ENCODE measurements at places on chromosomes 4 and X.
A peak's percentile ranks its signal among the peaks of the same experiment; 100 is the strongest.

DNA sequence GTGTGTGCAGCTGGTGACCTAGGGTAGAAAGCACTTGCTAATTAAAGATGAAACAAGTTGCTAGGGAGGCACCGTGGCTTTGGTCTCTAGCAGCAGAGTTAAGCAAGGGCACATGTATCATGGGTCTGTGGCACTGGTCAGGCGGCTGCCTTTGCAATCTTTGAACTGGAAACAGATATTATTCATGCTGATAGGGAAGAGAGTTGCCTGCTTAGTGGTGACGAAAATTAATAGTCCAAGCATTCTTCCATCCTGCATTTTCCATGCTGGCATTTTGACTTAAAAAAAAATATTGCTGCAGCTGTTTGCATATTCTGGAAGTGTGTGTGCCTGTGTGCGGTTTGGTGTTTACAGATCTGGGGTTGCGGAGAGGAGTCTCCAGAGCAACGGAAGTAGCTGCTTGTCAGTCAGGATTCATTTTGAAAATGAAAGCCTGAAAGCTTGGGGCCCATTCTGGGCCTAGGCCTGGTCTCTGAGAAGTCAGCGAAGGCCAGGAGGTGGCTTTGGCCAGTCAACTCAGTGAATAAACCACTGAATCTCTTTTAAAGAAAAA lies 2.3 kb upstream of the SOWAHD start:
- no peak for DNase-seq

DNA sequence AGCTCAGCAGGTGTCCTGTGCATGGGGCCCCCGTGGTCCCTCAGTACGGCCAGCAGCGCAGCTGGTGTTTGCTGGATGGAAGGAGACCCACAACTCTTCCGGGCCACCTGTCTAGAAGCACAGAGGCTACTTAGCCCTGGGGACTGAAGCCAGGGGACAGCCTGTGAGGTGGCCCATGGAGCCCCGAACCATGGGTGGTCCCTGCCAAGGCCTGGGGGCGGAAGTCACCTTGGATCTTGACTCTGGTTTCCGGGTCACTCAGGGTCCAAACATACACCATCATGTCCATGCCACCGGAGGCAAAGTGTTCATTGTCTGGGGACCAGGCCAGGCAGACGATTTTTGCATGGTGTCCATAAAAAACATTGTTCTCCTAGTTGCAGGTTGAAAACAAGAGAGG lies 39.5 kb downstream of the WDR1 start:
- DNase-seq = no peak

DNA sequence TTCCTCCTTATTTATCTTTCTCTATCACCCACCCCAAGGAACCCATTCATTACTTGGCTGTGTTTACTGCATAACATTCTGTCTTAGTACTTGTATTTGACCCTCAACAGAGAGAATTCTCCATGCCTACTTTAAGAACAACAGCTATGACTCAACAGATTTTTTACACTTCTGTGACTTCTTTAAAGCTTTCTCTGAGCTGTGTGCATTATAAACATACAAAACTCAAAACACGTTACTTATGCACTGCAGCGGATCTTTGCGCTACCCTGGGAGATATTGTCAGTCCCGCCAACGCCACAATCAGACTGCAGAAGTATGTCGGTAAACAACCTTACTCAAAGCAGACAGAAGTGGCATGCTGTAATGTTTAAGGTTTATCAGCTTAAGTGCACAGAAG lies 35.1 kb downstream of the PRKX start:
- DNase-seq = no peak

- DNase-seq = no peak
These were observed 12.8 kb downstream of the MECP2 start for GRCh38 chrX:154084449-154085300.

DNA sequence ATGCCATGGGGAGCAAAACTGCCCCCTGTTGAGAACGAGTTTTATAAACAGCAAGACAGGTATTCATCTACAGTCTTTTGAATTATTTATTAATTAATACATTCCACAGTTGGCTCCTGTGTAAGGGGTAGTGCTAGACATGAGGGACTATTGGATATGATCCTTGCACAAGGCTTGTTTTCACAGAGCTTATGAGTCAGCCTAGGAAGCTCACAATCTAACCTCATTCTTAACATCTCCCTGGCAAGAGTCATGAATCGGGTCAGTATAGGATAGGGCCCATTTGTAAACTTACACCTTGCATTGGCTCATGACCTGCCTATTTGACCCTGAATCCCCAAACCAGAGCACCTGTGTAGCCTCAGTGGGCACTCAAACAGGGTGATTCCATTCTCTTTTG lies 209.1 kb upstream of the HCCS start:
- DNase-seq = no peak

- no peak for DNase-seq
These were observed 349.7 kb downstream of the NR3C2 start for GRCh38 chr4:148092316-148093014.

DNA sequence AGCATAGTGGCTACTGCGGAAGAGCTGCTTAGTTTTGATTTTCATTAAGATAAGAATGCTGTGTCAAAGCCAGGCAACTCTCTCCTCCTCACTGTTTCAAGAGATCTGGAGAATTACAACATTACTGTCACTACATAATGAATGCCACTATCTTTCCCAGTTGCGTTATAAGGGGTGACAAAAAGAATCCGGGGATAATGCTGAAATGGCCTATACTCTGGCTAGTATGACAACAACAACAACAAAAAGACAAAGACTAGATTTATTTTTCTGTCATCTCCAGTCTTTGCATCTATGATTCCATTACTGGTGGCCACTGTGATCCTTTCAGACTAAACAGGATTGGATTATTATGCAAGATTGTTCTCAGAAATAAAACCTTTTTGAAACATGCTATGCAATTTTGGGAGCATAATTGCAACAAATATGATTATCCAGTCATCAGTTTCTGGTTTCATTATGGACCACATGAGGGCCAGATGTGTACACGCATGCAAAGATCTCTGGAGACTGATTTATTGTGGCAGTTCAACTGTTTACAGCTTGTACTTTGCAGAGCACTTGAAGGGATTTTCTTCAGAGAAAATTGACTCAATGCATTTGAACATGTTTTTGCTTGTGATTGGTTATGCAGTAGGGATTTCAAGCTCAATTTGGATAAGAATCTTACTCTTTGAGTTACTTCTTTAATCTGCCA lies 31.1 kb upstream of the SPANXB1 start:
- no peak for DNase-seq

- DNase-seq = no peak
These were observed 251.1 kb downstream of the GLUD2 start for GRCh38 chrX:121298499-121298898.

DNA sequence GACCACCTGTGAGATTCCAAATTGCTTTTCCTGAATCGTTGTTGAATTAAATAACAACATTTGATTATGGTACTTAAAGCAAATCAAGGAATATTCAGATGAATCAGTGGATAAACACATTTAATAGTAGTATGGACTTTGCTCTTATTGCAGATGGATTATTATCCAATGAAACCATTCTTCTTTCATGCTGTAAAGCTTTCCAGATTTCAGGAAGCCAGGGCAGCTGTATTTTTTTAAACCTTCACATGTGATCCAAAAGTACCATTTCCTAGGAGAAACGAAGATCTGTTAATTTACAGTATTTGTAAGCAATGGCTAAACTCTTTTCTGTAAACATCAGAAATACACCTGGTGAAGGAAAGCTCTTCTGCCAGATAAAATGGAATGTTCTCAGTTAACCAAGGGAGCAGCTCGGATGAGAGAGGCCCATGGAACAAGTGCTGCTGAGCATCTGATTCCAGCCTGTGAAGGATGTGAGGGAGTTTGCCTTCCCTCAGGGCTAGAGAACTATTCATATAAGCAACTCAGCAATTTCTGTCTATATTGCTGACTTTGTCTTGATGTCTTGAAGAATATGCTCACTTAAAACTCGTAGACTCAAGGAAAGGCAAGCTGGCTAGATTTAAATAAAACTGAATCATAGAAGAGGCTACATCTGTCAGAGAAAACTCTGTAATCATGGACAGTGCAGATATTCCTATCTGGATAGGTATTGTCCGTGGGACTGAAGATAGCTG lies 94.4 kb upstream of the LIMCH1 start:
- DNase-seq = no peak

DNA sequence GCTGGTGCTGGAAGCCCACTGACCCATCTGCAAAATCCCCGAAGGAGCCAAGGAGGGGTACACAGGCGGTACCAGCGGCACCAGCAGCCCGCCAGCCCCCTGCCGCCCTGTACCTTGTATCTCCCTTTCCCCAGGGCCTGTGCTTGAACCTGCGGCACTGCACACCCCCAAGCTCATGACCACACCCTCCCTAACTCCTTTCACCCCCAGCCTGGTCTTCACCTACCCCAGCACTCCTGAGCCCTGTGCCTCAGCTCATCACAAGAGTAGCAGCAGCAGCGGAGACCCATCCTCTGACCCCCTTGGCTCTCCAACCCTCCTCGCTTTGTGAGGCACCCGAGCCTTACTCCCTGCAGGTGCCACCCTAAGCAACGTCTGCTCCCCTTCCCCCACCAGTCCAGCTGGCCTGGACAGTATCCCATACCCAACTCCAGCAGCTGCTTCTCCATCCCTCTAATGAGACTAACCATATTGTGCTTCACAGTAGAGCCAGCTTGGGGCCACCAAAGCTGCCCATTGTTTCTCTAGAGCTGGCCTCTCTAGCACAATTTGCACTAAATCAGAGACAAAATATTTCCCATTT lies 94.9 kb downstream of the LARP1B start:
- DNase-seq = peak; percentile 38

GRCh38 chrX:124862301-124862700 lies 457.4 kb upstream of the TEX13C start:
- no peak for DNase-seq

- DNase-seq = peak; percentile 5
These were observed 150.6 kb downstream of the ADAMTS3 start for GRCh38 chr4:72418458-72418857.

- no peak for DNase-seq
These were observed 87.0 kb downstream of the FAT4 start for GRCh38 chr4:125401784-125402183.

GRCh38 chr4:24794480-24794879 lies 893 bp upstream of the SOD3 start:
- no peak for DNase-seq

GRCh38 chrX:26649534-26649933 lies 433.6 kb downstream of the MAGEB5 start:
- peak; percentile 1 for DNase-seq

DNA sequence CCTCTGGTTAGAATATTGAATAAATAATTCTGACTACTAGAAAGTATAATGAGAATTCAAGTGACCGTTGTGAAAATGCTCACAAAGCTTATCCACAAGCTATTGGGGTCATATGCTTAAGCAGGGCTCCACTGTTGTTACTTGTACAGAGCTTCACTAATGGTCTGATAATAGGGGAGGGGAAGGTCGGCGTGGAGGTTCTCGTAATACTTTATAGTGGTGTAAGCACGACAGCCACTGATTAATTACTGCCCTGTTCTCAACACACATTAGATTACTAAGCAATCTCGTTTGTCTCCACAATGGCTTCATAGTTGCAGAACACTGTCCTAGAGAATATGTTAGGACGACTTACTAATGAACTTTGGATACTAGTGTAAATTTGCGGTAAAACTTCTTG lies 11.6 kb downstream of the UNC5C start:
- peak; percentile 62 for DNase-seq

- DNase-seq = no peak
These were observed 182.1 kb downstream of the SH3KBP1 start for GRCh38 chrX:19705196-19705769.

GRCh38 chr4:93684571-93684970 lies 144.0 kb upstream of the ATOH1 start:
- DNase-seq = no peak

- DNase-seq = no peak
These were observed 16.9 kb downstream of the MFAP3L start for GRCh38 chr4:170009291-170009690.

- DNase-seq = no peak
These were observed 37.7 kb downstream of the SULT1E1 start for GRCh38 chr4:69822198-69822597.

- DNase-seq = no peak
These were observed 27.2 kb upstream of the SMARCA5 start for GRCh38 chr4:143486314-143486713.

DNA sequence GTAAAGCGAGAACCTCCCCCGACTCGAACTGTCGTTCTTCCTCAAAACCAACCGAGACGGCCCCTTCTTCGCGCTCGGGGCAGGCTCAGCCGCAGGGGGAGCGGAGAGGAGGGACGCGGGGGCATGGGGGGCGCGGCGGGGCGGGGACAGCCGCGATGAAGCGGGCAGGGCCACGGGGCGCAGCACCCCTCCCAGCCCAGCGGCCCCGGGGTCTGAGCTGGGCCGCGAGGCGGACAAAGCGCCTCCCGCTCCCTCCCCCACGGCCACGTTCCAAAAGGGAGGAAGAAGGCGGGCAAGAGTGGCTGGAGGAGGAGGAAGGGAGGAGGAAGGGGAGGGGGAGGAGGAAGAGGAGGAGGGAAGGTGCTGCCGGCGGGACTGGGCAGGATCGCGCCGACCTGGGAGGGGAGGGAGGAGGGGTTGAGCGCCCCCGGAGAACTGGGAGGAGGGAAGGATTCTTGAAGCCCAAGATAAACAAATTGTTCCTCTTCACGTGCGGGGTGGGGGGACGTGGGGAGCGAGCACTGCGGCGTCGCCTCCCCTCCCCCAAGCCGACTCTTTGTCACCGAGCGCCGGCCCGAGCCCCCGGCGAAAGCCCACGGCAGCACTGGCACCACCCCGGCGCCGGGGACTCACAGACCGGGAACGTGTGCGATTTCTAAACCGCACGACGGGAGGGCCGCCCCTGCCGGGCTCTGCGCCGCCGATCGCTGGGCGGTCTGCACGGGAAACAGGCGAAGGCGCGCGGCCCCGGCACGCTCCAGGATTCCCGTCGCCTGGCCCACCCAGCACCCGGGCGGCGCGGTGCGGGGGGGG lies 2.9 kb downstream of the MAML3 start:
- DNase-seq = peak; percentile 86

DNA sequence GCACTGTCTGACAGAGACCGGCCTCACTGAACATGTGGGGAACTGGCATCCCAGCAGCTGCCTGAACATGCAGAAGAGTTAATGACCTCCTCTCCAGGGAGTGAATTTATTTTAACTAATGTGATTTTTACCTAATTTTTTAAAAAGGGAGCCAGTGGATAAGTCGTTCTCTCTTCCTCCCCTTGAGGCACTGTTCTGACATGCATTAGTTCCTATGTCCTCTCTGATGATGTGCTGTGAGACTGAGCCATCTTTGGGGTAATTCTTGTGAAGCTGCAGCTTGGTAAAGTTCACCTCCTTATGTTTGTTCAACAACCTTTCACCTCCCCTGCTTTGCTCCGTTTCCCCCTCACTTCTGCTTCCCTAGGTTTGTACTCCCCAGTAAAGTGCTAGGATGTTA lies 139.7 kb downstream of the COL25A1 start:
- no peak for DNase-seq

DNA sequence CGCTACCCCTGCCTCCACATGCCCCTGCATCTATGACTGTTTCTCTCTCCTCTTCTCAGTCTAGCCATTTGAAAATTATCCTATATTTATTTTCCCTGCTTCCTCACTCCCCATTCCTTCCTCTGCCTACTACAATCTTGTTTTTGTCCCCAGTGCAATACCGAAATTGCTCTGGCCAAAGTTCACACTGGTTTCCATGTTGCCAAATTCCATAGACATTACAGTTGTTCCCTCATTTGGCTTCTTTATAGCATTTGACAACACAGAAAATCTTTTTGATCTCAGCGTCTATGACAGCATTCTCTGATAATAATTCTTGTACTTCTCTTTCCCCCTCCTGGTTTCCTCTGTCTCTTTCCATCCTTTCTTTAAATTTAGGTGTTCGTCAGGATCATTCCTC lies 99.4 kb downstream of the GPR82 start:
- no peak for DNase-seq

- DNase-seq = no peak
These were observed 80.3 kb downstream of the SYTL5 start for GRCh38 chrX:38086451-38087215.

All from globus pallidus (tissue), 1 donor.